ENCODE measurements at places on chromosomes 16 and 17.

DNA sequence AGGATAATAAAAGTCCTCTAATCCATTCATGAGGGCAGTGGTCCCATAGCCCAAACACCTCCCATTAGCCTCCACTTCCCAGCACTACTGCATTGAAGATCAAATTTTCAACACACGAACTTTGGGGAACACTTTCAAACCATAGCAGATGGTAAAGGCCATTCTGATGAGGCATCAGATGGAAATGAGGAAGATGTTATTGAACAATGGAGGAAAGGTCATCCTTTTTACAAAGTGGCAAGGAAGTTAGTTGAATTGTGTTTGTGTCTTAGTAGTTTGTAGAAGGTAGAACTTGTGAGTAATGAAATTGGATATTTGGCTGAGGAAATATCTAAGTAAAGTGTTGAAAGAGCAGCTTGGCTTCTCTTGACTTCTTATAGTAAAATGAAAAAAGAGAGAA is 93.3 kb upstream of the NLRP1 start:
- DNase-seq, result no peak

DNA sequence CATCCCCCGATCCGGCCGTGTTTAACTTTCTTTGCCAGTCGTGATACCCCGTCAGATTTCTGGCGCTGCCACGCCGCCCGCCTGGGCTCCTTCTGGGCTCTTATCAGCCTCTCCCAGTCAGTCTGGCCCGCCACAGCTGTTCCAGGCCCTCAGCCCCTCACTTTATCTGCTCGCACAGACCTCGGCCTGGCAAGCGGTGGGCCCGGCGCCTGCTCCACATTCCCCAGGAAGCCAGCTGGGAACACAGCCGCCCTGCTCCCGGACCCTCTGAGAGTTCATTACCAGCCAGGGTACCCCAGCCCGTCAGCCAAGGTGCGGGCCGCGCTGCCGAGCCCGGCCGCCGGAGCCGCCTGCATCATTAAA is 157.5 kb downstream of the ZNF423 start:
- DNase-seq, result no peak

DNA sequence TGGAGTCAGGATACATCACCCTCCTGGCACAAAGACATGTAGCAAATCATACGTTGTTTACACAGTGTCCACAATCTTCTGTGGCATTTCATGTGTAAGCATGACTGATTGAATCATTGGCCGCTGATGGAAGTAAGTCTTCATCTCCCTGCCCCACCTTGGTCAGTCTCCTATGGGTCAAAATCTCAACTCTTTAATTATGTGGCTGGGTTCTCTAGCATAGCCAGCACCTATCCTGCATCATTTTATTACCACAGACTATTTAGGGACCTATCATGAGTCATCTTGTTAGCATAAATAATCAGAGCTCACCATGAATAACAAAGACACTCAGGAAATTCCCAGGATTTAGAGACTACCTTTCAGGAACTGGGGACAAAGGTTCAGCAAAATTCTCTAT is 15.9 kb downstream of the TANC2 start:
- DNase-seq, result no peak

DNA sequence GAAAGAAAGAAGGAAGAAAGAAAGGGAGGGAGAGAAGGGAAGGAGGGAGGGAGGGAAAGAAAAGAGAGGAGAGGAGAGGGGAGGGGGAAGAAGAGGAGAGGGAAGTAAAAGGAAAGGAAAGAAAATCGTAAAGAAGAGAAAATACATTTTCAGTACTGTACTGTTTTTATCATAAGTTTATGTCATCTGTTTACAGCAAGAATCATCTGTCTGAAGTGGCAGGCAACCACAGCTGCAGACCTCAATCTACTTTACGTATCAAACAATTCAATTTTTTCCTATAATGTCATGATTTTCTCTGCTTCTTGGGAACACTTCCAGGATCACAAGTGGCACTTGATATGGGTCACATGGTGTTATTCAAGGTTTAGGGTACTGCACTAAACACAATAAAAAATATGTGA is 58.3 kb downstream of the USP32 start:
- no peak for DNase-seq

DNA sequence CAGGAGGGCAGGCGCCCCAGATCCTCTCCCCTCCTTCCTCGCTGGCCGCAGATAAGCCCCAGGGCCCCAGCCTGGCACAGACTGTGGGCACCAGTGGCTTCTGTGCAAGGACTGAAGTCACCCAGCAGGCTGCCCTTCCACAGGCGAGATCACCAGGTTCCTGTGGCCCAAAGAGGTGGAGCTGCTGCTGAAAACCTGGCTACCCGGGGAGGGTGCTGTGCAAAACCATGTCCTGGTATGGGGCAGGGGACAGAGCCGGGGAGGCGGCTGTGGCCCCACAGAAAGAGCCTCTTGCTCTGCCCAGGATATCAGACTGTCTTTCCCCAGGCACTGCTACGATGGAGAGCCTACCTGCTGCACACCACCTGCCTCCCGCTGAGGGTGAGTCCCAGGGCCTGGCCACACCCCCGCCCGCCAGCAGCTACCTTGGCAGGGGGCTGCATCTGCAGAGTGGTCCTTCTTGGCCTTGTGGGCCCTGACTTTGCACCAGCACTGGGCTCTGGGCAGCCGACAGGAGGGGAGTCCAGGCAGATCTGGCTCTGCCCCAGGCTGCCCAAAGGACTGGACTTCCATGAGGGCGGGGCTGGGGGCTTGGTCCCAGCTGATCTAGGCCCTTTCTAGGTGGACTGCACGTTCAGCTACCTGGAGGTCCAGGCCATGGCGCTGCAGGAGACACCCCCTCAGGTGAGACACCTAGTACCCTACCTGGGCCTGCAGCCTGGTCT is 615 bp downstream of the CARMIL2 start:
- DNase-seq, result no peak

DNA sequence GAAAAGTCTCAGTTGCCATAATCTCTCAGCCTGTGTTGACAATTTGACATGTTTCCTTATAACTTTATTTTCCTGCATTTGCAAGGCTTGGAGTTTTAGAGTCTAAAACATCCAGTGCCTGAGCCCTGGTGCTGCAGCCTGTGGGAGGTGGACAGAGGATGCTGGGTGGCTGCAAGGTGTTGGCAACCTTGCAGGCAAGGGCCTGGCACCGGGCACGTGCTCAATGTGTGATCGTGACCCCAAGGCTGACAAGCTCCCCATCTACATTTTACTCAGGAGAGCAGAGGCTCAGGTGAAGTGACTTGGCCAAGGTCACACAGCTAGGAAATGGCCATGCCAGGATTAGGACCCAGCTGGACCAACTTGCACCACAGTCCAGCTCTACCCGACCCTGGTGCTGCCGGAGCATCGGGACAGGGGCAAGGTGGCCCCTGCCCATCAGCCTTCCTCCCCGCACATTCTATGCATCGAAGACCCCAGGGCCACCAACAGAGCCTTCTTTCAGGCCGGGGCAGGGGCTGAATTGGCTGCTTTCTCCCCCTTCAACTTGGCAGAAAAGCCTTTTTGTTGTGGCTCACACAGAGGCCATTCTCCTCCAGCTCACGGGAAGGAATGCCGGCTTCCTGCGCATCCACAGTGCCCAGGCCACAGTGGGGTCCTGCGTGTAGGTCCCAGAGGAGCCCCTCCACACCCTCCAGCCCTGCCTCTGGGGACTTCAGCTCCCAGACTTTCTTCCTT is 23.1 kb downstream of the MMP15 start:
- DNase-seq, result no peak

GRCh38 chr17:42937712-42938596 is 26.3 kb downstream of the AARSD1 start:
- peak; percentile 58 for DNase-seq

DNA sequence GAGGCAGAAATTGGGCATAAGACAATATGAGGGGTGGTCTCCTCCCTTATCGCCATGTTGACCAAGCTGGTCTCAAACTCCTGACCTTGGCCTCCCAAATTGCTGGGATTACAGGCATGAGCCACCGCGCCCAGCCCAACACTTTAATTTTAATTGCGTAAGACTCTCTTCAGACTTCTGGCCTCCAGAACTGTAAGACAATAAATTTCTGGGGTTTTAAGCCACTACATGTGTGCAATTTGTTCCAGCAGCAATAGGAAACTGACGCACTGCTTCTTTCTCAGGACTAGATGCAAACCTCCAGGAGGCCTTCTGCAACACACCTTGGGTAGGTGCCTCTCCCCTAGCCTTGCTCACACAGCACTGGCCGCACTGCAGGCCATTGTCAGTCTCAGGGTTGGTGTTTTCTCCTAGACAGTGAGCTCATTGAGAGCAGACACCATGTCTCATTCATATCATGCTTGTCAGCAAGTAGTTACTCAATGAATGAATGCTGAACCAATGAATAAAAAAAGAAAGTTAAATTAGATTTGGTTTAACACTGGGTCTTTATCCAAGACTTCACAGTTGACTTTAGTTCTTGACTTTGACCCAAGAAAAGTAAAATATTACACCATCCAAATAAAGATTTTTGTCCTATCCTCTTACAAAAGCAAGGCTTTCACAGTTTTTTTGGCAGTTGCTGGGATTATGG is 5.5 kb upstream of the ACSF2 start:
- DNase-seq, result no peak

GRCh38 chr17:28466521-28467048 is 6.9 kb upstream of the SLC13A2 start:
- no peak for DNase-seq

GRCh38 chr16:21641916-21642315 is 10.5 kb downstream of the IGSF6 start:
- no peak for DNase-seq

DNA sequence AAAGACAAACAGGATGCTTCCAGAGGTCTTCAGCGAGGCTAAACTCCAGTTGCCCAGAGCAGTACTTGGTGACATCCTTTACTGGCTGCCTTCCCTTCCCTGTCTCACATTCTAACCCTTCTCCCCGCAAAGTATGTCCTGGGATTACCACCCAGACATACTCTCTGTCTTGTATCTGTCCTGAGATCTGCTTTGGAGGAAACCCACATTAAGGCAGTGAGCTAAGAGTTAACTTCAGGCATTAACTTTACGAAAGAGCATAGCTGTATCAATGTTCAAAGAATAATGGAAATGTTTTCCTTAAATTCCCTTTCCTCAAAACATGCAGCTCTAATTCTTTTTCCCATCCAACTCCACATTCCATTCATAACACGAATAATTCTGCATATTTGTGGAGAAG is 385.2 kb downstream of the NPIPA8 start:
- DNase-seq, result no peak

DNA sequence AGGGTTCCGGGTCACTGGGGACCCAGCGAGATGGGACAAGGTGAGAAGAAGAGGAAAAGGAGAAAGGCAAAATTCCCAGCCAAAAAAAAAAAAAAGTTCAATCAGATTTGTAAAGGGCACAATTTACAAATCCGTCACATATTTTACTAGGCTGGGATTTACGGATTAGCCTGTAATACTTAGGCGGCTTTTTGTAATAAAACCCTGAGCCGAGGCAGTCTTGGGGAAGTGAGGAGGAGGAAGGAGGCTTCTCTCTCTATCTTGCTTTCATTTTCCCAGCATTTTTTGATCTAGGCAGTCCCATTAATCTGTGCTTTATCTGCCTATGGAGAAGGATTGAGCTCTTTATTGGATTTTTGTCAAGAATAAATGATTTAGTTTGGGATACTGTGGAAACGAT is 130.6 kb upstream of the SDK2 start:
- DNase-seq, result no peak

DNA sequence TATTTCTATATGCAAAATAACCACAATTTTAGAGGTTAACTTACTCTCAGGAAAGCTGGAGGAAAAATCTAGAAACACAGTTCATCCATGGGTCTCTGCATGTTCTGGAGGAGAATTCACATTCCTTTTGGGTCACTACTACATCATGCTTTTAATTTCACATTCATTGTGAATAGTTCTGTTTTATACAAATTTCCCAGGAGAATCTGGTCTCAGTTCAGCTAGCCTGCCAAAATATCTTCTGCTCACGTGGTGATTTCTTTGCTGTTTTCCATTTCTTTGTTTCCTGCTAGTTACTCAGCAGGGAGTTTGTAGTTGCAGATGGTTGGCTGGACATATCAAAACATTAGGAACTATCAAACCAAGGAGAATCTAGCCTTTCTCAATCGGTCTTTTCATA is at the start of gene ABCA9:
Gene ABCA9, minus strand, starts transcription at position 106 of the 400 bp plus-strand sequence. CDS start 9,801 bp downstream, outside the sequence.
- peak; percentile 23 for DNase-seq

- no peak for DNase-seq
Measured at GRCh38 chr16:30399435-30400186, 4.4 kb downstream of the ZNF48 start.

- DNase-seq, result no peak
Measured at GRCh38 chr17:19403021-19403420, 8.0 kb upstream of the RNF112 start.

GRCh38 chr17:79965806-79966205 is 69.9 kb downstream of the TBC1D16 start:
- DNase-seq, result no peak

DNA sequence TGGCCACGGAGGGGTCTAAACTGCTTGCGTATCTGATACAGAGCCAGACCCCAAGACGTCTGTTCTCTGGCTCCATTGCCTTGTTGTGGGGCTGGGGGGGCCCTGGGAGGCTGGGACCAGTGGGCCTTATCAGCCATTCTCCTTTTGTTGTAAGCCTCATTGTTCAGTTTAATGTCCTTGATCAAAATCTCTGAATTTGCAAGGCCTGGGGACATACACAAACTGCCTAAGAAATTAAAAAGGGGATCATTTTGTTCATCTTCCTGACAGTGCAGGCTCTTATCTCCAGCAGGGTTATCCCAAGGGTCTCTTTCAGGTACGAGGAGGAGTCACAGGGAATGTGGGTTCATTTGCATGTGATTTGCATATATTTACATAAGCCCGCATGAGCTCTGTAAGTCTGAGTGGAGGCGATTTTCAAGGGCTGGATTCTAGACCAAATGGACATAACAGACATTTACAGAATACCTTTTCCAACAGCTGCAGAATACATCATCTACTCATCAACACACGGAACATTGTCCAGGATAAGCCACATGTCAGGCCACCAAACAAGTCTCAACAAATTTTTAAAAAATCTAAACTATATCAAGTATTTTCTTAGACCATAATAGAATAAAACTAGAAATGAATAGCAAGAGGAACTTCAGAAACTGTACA is 269.8 kb downstream of the RBFOX1 start:
- no peak for DNase-seq

DNA sequence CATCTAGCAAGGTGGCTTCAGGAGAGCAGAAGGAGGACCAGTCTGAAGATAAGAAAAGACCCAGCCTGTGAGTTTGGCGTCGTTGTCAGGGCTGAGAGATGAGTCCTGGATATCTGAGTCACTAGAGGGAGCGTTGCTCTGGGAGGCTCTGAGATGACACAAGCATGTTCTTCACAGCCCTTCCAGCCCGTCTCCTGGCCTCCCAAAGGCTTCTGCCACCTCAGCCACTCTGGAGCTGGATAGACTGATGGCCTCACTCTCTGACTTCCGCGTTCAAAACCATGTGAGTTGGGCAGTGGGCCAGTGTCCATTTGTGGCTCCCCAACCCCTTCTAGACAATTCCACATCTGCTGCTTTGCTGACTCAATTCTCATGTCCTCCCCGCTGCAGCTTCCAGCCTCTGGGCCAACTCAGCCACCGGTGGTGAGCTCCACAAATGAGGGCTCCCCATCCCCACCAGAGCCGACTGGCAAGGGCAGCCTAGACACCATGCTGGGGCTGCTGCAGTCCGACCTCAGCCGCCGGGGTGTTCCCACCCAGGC is 2.3 kb downstream of the TGFB1I1 start:
- DNase-seq, result no peak

- DNase-seq, result peak; percentile 69
Measured at GRCh38 chr17:33750943-33751701, 458.0 kb upstream of the ASIC2 start.

GRCh38 chr17:38605841-38606645 is at the start of gene SRCIN1:
Gene SRCIN1, minus strand, starts transcription at chr17:38605952. Its CDS starts 247 bp downstream, at chr17:38605705.
- peak; percentile 61 for DNase-seq

GRCh38 chr16:72921620-72922019 is 126.3 kb downstream of the ZFHX3 start:
- DNase-seq, result peak; percentile 56
